AG20443 (cell line): ENCODE measurements at places on chromosomes 2 and 18.

GRCh38 chr2:113973810-113974209, 83.9 kb downstream of the ACTR3 start:
- no peak for DNase-seq

GRCh38 chr18:21134895-21135294, 23.3 kb upstream of the ROCK1 start:
- no peak for DNase-seq

DNA sequence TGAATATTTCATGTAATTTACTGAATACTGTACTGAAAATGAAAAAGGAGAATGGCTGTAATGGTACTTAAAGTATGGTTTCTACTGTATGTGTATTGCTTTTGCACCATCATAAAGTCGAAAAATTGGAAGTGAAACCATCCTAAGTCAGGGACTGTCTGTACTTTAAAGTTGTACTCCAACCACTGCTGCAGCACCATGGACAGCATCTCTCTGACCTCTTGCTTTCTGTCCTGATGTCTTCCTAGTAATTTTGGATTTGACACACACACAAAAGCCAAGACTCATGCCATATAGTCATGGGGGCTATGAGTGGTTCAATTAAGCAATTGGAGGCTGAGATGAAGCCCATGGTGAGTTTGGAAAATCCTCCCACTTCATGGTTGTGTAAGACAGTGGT, 256.3 kb upstream of the PKDCC start:
- peak; percentile 53 for DNase-seq

- no peak for DNase-seq
Measured at GRCh38 chr2:27077231-27077630, 1.2 kb upstream of the EMILIN1 start.

DNA sequence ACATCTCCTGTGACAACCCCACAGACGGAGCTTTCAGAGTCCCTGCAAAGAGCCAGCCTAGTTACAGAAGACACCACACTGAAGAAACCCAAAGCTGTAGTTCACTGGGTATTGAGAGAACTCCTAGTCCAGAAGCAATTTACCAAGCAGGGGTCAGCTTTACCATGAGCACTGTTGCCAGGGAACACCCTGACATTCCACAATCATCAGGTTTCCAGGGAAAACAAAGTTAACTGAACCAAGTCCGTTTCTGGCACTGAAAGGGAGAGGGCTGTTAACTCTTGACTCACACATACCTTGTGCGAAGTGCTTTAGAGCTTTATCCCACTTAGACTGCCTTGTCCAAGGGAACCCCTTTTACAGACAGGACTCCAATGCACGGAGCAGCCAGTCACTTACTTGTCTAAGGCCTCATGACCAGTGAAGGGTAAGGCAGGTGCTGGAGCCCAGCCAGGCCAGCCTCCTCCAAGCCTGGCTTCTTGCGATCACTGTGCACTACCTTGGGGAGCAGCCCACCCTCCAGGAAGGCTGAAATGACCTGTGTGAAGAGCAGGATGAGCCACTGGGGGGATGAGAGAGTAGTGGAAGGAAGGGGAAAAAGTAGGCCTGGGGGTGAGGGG, 53.9 kb downstream of the REEP1 start:
- DNase-seq, result no peak

- DNase-seq, result peak; percentile 26
Measured at GRCh38 chr2:170177950-170178781, at the start of gene MYO3B. Gene MYO3B, plus strand, starts transcription at chr2:170178147. Its CDS starts 141 bp downstream, at chr2:170178288.

DNA sequence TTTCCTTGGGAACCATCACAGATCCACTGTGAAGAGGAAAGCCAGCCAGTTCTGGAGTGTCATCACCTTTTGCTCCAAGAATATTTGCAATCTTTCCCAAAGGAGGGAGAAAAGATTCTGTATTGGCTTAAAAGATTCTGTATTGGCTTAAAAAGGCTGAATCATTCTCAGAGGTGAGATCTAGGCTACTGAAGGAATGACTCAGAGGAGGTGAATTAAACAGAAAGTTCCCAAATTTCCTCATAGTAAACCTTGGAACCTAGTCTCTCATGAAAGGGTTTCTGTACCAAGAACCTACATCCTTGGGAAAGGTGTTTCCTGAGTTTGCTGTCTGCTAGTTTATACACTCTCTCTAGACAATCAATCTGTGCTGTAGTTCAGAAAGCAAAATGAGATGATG, 34.1 kb upstream of the GRB14 start:
- no peak for DNase-seq

DNA sequence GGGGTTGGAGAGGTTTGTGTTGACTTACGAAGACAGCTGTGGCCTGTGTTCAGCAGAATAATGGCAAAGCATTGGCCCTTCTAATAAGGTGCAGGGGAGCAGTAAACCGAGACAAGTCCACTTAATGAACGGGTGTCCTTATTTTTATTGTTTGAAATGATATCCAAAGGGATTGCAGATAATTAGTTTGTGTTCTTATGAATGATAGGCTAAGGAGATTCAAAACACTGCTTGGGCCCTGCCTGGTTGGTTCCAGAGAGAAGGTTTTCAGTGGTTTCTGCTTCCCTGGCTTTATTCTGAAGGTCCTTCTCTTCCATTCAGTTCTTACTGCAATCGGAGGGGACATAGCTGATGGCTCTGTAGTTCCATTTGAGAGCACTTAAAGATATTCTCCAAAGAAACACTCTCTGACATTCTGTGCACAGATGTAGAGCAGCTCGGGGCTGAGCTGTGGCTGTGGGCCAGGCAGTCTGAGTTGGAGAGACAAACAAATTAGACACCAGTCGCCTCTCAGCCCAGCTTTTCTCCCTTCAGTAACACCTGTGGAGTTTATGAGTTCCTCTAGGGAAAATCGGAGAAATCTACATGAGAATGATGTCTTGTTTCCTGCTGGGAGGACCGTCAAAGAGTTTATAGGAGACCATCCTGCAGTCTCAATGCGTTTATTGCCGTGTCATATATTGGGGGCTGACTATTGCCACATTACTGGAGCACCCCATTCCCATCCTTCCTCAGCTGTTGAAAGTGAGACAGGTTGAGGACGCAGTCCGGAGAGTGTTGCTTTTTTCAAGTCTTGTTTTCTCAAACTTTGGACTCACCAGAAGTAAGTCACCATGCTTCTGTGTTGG, 6.5 kb downstream of the GREB1 start:
- no peak for DNase-seq

DNA sequence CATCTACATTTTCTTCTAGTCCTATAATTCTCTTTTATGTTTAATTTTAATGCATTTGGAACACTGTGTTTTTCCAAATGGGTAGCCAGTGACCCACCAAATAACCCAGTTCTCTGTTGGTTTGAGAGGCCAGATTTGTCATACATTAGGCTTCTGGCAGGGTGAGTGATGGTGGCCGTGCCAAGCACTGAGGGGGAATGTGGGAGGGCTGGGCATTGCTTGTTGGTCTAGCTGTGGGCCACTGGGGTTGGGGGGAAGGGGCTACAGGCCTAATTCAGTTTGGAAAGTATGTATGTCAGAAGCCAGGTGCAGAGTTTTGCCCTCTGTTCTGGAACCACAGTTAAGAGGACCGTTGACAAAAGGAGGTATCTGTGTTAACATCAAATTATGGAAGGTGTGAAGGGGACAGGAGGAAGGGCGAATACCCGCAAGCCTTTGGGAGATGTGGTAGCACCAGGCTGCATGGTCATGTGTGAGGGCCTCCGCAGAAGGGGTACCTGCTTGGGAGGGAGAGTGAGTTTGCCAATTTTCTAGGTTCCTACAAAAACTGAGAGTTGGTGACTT, 38.1 kb upstream of the SCLY start:
- DNase-seq, result no peak

GRCh38 chr2:11567631-11568031, 33.8 kb downstream of the GREB1 start:
- DNase-seq, result no peak

DNA sequence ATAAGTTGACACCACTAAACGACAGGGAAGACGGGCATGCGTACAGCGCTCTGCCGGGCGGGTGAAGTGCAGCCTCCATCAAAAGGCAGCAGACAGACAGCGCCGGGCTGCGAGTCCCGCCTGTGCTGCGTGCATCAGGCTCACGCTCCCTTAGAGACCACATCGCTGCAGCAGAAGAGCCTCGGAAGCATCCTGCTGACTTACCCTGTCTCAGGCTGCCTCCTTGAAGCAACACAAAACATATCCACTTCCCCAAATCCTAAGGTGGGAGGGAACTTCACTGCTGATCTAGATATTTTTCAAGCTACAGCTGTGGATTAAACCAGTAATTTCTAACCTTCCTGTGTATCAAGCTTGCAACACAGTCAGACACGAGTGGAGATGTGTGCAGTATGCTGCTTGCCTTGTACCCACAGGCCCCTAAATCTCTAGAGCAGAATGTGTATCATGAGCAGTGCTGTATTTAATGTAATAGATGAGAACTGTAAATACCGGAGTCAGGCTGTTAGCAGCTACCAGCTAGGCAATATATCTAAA, 6.4 kb downstream of the MYT1L start:
- no peak for DNase-seq

DNA sequence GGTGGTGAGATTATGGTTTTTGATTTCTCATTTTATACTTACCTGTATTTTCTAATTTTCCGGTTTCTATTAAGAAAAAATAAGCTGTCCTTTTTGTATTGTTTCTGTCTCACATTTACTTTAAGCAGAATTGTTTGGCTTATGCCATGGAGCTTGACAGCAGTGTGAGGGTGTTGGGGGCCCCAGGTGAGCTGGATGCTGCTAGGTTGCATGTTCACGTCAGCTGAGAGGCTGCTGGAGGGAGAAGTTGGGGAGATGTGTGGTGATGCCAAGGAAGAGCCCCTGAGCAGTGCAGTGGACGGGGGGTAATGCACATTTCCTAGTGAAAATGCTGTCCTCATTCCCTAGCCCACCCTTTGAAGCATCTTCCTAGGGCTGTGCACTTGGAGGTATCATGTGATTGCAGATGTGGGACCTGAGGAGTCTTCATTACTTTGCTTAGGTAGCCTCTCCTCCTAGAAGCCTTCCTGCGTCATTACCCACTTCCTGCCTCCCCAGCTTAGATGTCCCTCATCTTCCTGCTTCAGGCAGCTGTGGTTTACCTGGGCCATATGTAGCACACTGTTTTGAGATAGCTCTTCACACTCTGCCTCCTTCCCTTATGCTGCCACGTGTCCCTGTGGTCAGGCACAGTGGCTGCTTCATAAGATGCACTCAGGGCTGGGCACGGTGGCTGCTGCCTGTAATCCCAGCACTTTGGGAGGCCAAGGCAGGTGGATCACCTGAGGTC, 16.2 kb downstream of the ATG16L1 start:
- no peak for DNase-seq
